ENCODE measurements at places on chromosomes 1 and 21.

DNA sequence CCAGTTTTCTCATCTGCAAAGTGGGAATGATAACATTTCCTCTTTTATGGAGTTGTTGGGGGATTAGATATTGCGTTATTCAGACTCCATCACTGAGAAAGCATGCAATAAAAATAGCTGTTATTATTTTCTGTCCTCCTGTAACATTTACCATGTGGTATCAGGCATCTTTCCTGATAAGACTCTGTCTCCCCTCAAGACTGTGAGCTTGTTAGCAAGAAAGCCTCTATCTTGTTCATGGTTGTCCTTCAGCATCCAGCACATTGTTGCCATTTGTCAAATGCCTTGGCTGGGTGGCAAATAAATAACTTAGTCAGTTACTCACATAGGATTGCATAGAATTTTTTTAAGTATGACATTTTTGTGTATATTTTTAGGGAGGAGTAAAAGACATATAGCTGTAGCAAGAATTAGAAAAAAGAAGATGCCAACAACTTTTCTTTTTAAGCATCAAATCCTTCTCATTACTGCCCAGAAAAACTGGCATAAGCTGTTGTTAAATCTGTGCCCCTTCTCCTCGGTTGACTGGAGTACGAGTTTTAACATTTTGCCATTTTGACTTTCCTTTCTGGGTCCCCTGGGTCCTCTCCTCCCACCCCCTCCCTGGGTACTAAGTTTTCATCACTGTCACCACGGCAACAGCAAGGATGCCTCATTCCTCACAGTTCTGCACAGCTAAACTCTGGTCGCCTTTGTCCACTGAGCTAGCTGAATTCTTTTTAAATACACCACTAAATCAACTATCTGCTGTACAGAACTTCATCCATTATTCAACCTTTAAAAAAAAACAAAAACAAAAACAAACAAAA lies 1.0 kb upstream of the JAM2 start:
- DNase-seq: no peak

GRCh38 chr1:21764615-21765423 lies 18.1 kb downstream of the USP48 start:
- DNase-seq: peak; percentile 81

DNA sequence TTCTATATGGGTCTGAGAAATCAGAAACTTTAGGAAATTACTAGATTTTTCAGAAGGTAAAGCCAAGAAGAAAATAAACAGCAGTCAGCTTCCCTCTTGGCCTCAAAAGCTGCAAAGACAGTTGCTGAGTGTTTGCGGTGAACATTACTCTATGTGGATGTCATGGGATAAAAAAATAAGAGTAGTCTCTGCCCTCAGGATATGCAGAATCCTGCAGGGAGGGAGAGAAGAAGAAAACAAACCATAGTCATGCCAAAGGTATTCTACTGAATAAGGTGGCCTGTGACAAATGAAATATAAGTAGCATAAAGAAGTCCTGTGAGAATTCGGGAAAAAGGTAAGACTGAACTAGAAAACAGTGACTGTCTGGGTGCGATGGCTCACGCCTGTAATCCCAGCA lies 19.0 kb downstream of the YARS1 start:
- DNase-seq: peak; percentile 58

GRCh38 chr1:75838079-75838478 lies 41.4 kb downstream of the MSH4 start:
- DNase-seq: no peak

DNA sequence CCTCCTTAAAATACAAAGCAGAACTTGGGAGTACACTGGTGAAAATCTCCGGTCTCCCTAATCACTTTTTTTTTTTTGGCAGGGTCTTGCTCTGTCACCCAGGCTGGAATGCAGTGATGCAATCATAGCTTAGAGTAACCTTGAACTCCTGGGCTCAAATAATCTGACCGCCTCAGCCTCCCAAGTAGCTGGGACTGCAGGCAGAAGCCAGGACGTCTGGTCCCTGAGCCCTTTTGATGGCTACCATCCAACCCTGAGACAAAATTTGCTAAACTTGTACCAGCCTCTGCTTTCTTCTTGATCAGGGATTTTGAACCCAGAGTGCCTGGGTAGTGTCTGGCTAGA lies 4.1 kb downstream of the L1TD1 start:
- no peak for DNase-seq

DNA sequence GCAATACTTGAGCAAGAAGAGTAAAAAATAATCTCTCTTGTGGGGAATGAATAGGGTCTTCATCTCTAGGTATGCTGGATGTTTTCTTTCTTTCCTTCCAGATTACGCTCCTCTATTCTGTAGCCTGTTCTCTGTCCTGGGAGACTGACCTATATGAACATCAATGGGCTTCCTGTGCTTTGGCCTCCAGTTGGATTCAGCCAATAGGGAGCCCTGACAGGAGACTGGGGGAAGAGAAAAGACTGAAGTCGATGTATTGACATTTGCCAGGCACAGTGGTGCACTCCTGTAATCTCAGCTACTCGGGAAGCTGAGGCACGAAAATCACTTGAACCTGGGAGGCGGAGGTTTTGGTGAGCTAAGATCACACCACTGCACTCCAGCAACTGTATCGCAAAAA lies 17.6 kb downstream of the SEMA6C start:
- DNase-seq: no peak

DNA sequence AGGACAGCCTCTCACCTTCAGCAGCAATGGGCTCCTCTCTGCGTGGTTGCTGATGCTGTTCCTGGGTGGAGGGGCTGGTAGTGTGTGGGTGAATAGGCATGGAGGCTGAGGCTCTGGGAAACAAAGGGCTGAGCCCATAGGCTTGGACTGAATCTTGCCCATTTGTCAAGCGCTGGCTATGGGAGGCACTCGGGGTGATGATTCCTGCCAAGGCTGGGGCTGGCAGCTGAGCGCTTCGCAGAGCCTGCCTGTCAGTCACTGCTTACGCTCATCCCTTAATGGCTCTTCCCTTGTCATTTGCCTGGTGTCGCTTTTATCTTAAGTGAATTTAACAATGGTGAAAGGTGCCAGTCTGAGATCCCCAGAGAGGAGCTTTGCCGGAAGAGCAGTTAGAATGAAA lies 353.3 kb downstream of the PBX1 start:
- DNase-seq: no peak

- DNase-seq: no peak
These were observed 17.6 kb upstream of the KCNQ4 start for GRCh38 chr1:40766017-40766416.

DNA sequence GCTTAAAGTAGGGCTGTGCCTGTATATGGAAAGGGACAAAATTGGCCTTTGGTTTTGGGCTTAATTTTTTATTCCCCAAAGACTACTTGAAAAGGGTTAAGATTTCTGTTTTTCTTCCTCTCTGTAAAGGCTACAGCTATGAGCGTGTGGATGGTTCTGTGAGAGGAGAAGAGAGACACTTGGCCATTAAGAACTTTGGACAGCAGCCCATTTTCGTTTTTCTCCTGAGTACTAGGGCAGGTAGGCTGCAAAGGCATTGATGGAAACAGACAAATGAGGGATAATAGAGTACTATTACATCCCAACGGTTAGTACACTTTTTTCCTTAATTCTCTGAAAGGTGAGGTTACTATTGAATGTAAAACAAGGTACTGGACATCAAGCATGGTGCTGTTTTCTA lies 29.6 kb downstream of the CHD1L start:
- no peak for DNase-seq

GRCh38 chr1:181712711-181713110 lies 229.4 kb downstream of the CACNA1E start:
- DNase-seq: no peak

DNA sequence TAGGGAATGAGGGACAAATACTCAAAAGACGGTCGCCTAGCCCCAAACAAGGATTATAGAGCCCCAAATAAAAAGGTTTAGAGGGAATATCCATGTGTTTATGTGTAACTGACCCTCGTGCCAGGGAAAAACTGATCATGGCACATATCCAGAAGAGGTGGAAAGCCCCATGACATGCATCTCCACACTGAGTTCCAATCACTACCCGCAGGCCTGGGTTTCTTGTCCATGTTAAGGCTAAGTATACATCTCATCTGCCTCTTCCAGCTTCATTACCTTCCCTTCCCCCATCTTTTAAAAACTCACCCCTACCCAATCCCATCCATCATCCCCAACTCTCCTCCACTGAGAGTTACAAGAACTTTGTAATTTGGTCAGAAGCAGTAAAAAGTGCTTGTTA lies 15.2 kb downstream of the GADD45A start:
- no peak for DNase-seq

GRCh38 chr1:84991097-84991920 lies 5.6 kb downstream of the MCOLN2 start:
- DNase-seq: no peak

DNA sequence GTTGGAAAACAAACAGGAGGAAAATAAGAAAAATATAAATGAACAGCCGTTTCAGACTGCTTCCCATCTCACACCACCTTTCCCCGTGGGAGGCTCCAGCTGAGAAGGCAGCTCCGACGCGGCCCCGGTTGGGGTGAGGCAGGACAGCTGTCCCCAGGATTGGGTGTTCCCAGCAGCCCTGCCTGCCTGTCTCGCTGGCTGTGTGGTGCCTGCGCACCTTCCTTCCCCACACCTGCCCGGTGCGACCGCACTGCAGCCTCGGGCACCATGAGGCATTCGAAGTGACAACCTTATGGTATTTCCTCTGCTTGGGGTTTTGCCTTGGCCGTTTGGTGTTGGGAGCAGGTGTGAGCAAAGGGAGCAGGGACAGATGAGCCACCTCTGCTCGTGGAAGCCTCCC lies 161.6 kb downstream of the PRDM16 start:
- no peak for DNase-seq

DNA sequence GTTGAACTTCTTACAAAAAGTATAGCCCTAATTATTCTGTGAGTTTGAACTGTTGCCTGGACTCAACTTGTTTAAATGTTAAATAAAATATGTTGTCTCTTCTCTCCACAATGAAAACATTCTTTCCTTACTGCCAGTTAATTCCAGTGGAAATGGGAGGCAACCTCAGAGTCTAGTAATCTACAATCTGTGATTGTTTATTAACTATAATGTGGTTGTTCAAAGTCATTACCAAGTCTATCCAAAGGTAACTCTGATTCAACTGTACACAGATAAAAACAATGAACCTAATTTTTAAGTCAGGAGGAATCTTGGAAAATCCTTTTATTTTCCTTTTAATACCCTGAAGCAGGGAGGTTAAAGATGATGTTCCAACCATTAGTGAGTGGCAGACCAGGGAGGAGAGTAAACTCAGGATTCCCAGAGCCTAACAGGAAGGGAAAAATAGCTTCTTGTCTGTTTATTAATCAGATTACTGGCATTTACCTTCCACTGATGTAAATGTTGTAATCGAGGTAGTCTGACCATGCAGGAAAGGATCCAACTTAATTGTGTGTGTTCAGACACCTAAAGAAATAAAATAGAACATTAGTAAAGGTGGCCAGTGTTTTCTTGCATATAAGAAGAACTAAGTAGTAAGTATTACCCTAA lies 57.1 kb upstream of the TBX15 start:
- no peak for DNase-seq

GRCh38 chr1:214707306-214708087 lies 104.5 kb downstream of the CENPF start:
- no peak for DNase-seq

DNA sequence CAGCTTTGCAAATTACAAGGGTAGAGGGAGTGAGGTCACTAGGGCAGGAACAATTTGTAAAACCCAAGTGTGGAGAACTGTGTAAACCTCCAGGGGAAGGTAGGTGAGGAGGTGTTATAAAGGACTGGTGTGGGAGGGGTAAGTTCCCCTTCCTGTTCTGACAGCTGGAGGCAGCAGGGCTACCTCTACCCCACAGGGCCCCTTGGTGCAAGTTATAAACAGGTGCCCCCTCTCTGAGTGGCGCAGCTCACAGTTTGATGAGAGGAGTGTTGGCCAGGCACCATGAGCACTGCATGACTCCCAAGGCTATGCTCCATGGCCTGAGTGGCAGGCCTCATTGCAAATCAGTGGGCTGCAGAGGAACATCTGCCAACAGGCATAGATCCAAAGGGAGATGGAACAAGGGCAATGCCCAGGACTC lies 41.0 kb downstream of the MFSD2A start:
- no peak for DNase-seq

- DNase-seq: no peak
These were observed 156.2 kb downstream of the AKT3 start for GRCh38 chr1:243693800-243694199.

- no peak for DNase-seq
These were observed 16.3 kb downstream of the FAAH start for GRCh38 chr1:46410156-46411009.

GRCh38 chr1:56686169-56686568 lies 41.1 kb downstream of the PRKAA2 start:
- no peak for DNase-seq

- DNase-seq: no peak
These were observed 38.6 kb downstream of the KIAA1614 start for GRCh38 chr1:180951186-180951745.

DNA sequence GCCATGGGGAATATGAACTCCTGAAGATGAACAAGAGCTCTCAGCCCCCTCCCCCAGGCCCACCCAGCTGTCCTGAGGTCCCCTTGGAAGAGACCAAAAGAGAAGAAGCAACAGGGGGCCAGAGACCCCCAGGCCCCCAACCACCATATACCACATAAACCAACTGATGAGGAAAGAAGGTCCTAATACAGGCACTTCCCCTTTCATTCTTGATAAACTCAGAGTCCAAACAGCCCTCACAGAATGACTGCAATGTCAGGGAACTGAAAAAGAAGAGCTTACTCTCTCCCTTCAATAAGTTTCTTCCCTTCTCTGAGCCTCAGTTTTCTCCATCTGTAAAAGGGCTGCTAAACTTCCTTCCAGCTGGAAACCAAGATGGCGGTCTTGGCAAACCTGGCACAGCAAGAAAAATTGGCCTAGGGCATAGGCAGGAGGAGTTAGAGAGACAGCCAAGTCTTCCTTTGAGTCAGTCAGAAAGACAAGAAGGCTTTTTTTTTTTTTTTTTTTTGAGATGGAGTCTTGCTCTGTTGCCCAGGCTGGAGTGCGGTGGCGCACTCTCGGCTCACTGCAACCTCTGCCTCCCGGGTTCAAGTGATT lies 90.5 kb downstream of the VWA5B1 start:
- no peak for DNase-seq

- DNase-seq: no peak
These were observed 103.7 kb downstream of the SLC16A1 start for GRCh38 chr1:112852276-112852675.

- no peak for DNase-seq
These were observed 3.3 kb downstream of the POGZ start for GRCh38 chr1:151455966-151456365.

GRCh38 chr21:24829397-24829796 lies 777.9 kb downstream of the MRPL39 start:
- DNase-seq: no peak

GRCh38 chr1:77265180-77265579 lies 16.6 kb upstream of the AK5 start:
- no peak for DNase-seq

- DNase-seq: no peak
These were observed 54.9 kb upstream of the S1PR1 start for GRCh38 chr1:101181930-101182329.
